NCI-H446 (cell line): ENCODE measurements at places on chromosomes 5 and 9.

DNA sequence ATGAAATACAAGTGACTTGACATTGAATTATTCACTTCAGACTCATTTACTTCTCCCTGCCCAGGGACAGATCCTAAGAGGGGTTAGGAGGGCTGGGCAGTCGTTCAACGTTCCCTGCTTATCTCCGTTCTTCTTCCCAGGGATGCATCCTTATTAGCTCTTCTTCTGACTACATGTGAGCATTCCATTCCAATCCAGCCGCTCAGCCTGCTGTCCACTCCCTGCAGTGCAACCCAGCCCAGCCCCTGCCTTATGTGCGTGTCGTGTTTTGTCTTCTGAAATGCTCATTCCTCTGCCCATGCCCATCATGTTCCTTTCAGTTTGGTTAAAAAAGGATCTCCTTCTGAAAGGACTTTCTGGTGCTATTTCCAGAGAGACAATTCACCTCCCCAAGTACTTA lies 64.7 kb upstream of the PALM2AKAP2 start:
- DNase-seq, result no peak

GRCh38 chr5:127757576-127757975 lies 54.4 kb downstream of the CCDC192 start:
- no peak for DNase-seq

GRCh38 chr9:27561685-27562084 lies 11.6 kb downstream of the C9orf72 start:
- no peak for DNase-seq

DNA sequence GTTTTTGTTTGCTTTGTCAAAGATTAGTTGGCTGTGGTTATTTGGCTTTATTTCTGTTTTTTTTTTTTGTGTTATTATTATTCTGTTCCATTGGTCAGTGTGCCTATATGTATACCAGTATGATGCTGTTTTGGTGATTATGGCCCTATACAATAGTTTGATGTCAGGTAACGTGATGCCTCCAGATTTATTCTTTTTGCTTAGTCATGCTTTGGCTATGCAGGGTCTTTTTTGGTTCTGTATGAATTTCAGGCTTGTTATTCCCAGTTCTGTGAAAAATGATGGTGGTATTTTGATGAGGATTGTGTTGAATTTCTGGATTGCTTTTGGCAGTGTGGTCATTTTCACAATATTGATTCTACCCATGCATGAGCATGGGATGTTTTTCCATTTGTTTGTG lies 312.8 kb downstream of the TAF11L14 start:
- DNase-seq, result no peak

GRCh38 chr5:177231479-177232250 lies 71.9 kb downstream of the RAB24 start:
- DNase-seq, result no peak

DNA sequence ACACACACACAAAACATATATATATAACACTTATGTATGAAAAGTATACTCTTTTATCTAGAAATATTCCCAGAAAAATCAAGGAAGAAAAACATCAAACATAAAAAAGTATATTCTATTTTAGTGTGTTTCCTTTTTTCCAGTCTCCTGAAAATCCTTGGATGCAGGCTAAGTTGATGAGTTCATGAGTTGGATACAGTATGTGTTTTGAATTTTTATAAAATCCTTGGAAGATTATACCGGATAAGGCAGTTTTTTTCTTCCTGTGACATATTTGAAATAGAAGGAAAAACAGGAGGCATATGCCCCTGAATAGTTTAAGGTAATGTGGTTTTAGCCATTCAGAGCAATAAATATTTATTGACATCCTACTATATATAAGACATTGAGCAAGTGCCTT lies 203.6 kb downstream of the SNX18 start:
- no peak for DNase-seq

DNA sequence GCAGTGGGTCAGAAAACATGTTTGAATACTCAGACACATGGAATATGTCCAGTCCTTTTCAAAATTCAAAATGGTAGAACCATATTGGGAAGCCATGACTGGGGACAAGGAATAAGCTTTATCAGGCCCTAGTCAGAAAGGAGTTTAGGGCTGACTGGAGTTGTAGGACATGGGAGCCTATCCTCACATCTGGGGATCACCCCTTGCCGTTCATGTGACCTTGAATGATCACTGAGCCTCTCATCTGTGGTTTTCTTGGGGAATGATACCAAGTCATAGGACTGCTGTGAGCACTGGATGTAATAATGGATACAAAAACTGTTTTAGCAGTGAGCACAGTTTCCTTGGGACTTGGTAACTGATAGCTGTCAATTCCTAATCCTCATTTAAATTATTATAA lies 84.7 kb downstream of the IQGAP2 start:
- no peak for DNase-seq

GRCh38 chr9:121725008-121725775 lies 73.8 kb downstream of the DAB2IP start:
- DNase-seq, result peak; percentile 62

DNA sequence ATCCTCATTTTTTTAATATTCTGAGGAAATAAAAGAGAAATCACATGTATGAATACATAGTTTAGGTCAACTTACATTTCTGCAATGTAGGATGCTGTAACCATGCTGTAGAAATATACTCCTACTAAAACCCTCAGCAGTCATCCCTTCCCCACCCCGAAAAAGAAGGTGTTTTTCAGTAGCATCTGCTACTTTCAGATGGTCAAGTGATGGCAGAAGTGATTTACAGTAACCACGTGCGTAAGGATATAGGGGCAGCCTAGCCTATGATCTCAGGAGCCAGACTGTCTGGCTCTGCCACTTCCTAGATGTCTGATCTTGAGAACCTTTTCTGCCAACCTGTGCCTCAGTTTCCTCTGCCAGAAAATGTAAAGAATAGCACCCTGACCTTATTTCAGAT lies 26.0 kb upstream of the SYK start:
- DNase-seq, result no peak

- DNase-seq, result no peak
Observed at GRCh38 chr9:4936823-4937222, 48.2 kb upstream of the JAK2 start.

GRCh38 chr9:115262952-115263351 lies 145.0 kb upstream of the TNC start:
- DNase-seq, result no peak

GRCh38 chr5:98904780-98905179 lies 24.0 kb downstream of the CHD1 start:
- no peak for DNase-seq
